ENCODE measurements at places on chromosomes 5 and 9.

DNA sequence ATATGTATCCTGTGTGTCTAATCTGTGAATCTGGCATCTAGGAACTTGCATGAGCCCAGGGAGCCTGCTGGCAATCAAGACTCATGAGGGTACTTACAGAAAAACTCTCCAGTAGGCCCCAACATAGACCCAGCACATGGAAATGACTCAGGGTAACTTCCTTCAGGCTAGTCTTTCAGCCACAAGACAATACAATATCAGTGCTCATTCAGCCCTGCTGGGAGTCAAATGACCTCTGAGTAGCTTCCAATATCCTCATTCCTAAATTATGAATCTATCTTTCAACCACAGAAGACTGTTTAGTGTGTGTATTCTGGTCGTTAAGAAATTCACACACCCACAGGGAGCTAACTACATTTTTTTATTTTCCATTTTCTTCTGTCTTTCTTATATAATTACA is 1273.0 kb downstream of the EFNA5 start:
- DNase-seq: no peak

DNA sequence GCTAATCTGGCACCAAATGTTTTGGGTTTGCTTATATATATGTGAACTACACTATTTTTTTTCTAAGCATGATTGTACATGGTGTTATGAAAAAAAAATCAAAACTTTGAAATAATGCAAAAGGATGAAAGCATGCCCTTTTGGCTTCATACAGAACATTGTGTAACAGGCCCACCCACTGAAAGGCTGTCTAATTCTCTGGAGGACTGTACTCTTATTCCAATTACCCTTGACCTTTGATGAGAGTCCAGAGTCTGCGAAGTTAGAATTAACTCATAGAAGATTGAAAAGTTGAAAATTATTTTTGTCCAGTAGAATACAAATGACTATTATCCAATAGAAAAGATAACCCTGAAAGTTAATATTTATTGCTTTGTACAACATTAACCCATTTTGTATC is 117.4 kb downstream of the ADAMTS12 start:
- no peak for DNase-seq

DNA sequence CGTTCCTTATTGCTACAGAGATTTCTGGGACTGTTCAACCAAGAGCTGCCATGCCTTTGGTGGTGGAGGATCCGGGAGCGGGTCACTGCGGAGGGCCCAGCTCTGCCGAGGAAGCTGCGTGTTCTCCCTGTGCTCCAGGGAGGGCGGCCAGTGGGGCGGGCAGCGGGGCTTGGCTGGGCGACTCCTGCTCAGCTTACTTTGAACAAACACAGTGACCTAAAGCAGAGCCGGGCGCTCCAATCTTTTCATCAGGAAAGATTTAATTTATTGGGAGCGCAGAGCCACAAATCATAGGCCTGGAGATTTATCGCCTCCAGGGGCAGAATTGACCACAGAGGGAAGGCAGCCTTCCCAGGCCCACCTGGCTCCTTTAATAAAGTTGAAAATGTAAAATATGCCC is 27.7 kb downstream of the LHX3 start:
- no peak for DNase-seq

- DNase-seq: no peak
Measured at GRCh38 chr5:141475625-141476131, at the start of gene PCDHGC3. TSS of gene PCDHGC3 (plus strand) at chr5:141475966. CDS start at chr5:141476117, 151 bp downstream.

DNA sequence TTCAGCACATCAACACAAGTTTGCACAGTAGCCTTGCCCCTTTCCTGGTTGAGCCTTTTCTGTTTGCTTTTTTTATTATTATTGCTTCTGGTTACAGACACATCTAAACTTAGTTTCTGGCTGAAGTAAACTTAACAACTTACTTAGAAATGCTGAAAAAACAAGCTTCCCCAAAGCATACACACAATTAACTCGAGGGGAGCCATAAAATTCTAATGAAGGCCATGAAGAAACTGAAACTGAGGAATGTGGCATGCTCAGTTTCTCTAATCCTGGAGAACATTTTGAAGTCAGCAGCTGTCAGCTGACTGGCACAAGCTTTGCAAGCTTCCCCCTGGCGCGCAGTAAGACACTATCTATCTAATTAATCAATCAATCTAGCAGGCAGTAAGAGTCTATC is 3.7 kb downstream of the MYO10 start:
- DNase-seq: no peak

GRCh38 chr5:143516249-143516648 is 112.8 kb upstream of the NR3C1 start:
- DNase-seq: no peak

GRCh38 chr9:37839496-37840461 is 39.2 kb downstream of the DCAF10 start:
- no peak for DNase-seq

- DNase-seq: no peak
Measured at GRCh38 chr5:168198359-168198758, 93.1 kb upstream of the WWC1 start.

DNA sequence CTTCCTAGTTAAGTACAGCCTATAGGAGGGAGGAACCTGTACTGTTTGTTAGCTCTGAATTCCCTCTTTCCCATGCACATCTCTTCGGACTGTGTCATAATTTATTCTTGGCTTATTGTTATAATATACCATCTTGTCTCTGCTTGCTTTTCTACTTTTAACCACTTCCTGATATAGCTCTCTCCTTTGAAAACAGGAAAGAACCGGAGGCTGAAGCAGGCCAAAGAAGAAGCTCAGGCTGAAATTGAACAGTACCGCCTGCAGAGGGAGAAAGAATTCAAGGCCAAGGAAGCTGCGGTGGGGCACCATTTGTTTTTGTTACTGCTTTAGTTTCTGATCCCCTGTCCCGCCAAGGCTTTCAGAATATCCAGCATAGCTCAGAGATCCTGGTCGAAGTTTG is 4.8 kb downstream of the ATP6V1G1 start:
- DNase-seq: no peak

DNA sequence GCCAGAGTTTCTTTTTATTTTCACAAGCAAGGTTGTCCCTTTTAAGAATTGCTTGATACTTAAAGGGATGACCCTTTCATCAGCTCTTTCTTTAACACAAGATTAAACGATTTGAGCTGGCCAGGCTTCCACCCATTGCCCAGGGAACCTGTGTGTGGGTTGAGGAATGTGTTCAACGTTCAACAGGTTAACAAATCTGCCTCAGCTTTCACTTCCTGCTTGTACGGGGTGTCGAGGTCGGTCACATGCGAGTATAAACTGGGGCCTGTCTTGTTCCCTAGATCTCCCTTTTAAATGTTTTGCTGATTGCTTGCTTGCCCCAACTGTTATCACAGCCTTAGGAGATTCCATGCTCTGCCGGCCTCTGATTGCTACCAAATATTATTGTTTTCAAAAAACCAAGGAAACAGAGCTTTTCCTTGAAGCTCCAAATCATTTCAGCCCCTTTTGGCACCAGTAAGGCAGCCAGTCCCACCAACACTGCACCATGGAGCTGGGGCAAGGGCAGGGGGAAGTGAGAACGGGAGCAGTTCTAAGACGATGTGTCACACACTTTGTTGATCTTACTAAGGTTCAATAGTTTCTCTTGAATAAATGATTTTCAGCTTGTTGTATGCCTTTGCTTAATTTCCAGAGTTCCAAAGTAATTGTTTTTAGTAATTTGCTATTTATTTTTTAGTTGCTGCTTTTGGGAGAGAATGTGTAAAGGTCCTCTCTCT is 10.7 kb upstream of the CLK4 start:
- DNase-seq: no peak

DNA sequence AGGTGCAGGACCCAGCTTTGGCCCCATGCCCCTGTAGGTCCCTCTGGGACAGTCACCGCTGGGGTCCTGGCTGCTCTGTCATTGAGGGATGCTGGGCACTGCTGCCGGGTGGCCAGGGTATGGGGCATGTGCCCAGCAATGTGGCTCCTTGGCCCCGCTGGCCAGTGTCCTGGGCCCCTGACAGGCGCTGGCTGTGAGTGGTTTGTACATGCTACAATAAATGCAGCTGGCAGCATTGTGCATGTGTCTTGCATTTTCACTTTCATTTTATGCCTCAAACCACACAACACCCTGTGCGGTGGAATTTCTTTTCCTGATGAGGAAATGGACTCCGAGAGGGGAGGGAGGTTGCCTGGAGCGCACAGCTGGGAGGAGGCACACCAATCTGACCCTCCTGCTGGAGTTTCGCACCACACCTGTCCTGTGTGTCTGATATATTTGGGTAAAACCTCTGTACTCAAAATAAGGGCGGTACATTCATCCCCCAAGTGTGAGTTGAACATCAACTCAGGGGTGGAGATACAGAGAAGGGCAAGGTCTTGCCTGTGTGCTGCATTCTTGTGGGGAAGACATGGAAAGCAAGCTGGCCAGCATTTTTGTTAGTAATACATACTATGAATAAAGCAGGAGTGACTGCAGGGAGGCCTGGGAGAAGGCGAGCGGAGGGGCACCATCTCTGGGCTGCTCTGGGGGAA is 11.7 kb downstream of the TSPAN17 start:
- no peak for DNase-seq

DNA sequence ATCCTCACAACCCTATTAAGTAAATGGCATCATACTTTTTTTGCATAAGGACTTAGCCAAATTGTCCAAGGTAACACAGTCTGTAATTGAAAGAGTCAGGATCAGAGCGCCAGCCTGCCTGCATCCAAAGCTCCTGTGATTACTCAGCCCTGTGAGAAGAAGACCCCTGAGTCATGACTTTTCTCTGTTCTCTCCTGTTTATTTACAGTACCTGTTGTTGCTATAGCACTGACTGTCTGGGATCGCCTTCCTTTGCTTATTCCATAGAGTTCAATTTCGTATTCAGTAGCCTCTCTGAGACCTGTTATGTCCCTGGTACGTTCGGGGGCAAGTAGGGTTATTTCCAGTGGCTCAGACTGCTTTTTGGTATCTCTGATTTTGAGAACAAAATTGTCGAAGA is 71.8 kb downstream of the TNC start:
- DNase-seq: no peak

GRCh38 chr9:99811598-99812383 is 9.9 kb upstream of the NR4A3 start:
- DNase-seq: no peak

DNA sequence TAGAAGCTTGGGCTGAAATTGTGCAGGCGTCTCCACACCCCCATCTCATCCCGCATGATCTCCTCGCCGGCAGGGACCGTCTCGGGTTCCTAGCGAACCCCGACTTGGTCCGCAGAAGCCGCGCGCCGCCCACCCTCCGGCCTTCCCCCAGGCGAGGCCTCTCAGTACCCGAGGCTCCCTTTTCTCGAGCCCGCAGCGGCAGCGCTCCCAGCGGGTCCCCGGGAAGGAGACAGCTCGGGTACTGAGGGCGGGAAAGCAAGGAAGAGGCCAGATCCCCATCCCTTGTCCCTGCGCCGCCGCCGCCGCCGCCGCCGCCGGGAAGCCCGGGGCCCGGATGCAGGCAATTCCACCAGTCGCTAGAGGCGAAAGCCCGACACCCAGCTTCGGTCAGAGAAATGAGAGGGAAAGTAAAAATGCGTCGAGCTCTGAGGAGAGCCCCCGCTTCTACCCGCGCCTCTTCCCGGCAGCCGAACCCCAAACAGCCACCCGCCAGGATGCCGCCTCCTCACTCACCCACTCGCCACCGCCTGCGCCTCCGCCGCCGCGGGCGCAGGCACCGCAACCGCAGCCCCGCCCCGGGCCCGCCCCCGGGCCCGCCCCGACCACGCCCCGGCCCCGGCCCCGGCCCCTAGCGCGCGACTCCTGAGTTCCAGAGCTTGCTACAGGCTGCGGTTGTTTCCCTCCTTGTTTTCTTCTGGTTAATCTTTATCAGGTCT is at the start of gene C9orf72:
TSS of gene C9orf72 (minus strand) at position 564 of the 716 bp plus-strand sequence. CDS start 6,361 bp downstream, outside the sequence.
- peak; percentile 77 for DNase-seq

Measured in activated CD8-positive, alpha-beta memory T cell treated with anti-CD3 and anti-CD28 coated beads for 4 hours (primary cell).